Stimulated activated CD4-positive, alpha-beta T cell treated with anti-CD3 and anti-CD28 coated beads, Interleukin-2, amount 100 ng/mL, for 4 hours (primary cell): ENCODE measurements at places on chromosomes 3 and 15.

- DNase-seq, result no peak
These were observed 7.1 kb downstream of the PLCD1 start for GRCh38 chr3:38022301-38022700.

GRCh38 chr3:159257954-159258353 lies 456.1 kb downstream of the MFSD1 start:
- DNase-seq, result no peak

DNA sequence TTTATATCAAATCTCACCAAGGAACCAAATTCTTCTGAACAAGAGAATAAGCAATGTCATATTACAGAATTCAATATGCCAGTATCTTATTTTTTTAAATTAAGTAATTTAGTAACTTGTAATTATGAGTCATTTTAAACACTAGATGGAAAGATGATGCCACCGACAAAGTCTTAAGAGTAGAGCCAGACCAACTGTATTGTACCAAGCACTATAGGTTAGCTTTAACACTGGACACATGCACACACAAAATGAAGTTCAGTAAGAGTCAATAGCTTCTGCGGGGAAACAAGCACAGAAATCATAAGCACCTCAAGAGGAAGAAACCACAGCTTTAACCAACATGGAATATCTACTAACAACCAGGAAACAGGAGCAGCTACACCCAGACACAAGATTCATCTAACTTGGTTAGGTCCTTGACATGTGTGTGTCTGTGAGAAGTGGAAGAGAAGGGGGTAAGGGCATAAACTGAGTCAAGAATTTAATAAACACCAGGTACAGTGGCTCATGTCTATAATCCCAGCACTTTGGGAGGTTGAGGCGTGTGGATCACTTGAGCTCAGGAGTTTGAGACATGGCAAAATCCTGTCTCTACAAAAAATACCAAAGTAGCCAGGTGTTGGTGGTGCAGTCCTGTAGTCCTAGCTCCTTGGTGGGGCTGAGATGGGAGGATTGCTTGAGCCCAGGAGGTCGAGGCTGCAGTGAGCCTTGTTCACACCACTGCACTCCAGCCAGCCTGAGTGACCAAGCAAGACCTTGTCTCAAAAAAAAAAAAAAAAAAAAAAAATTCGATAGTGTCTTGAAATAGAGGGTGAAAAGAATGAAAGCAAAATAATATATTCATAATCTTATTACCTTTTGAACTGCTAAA lies 28.9 kb downstream of the DENND4A start:
- DNase-seq, result no peak

DNA sequence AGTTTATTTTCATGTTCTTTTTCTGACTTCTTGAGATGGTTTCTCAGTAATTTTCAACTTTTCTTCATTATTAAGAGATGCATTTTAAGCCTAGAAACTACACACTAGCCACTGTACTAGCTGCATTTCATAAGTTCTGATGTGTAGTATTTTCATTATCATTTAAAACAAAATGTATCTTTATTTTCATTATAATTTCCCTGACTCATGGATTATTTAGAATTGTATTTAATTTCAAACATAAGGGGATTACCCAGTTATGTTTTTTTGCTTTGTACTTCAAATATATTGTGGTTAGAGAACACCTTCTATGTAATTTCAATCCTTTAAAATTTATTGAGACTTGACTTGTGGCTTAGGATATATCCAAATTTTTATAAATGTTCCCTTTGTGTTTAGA lies 44.5 kb downstream of the STT3B start:
- no peak for DNase-seq

DNA sequence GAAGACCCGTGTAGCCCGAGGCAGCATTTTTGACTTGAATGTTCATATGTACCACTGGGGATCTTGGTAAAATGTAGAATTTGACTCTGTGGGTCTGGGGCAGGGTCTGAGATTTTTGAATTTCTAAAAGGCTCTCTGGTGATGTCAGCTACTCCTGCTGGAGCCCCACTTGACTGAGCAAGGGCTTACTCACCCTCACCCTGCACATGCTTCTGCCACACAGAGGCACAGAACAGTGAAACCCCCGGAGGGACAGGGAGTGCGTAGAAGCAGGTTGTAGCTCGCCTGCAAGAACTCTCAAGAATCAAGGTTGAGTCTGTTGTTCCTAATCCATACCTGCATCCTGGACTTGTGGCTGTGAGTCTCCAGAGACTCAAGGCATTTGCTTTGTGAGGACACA lies 41.1 kb downstream of the SLCO3A1 start:
- no peak for DNase-seq
